ENCODE measurements at places on chromosomes 4 and X.

GRCh38 chr4:160251522-160252170 lies 1148.8 kb downstream of the RAPGEF2 start:
- DNase-seq: no peak

GRCh38 chrX:39935411-39936064 lies 162.2 kb downstream of the BCOR start:
- no peak for DNase-seq

DNA sequence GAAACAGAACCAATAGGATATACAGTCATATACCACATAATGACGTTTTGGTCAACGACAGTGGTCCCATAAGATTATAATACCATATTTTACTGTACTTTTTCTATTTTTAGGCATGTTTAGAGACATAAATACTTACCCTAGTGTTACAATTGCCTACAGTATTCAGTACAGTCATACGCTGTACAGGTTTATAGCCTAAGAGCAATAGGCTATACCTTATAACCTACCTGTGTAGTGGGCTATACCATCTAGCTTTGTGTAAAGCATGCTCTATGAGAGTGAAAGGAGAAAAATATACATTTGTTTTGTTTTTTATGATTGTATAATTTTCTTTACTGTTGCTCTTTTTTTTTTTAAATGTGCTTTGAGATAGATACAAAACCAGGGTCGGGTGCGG lies 52.0 kb upstream of the PABPC1L2A start:
- DNase-seq: no peak

GRCh38 chrX:10098270-10098713 lies 58.5 kb upstream of the CLCN4 start:
- no peak for DNase-seq

DNA sequence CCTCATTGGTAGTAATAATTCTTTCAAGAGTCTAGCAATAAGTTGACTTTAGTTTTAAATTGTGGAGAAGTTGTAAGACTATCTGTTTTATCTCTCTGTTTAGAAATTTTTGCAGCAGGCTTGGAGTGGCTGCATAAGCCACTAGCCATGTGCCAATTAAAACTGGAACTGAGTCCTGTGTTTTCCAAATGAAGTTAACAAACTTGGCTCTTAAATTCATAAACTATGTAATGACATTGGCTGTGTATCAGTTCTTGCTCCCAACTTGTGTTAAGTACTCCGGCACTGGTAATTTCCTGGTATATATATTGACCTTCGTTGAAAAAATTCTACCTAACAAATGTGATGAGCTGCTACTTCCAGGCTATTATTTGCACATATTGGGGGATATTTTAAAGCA lies 420.4 kb downstream of the GBA3 start:
- DNase-seq: no peak
